ENCODE measurements at places on chromosomes 3 and 15.

DNA sequence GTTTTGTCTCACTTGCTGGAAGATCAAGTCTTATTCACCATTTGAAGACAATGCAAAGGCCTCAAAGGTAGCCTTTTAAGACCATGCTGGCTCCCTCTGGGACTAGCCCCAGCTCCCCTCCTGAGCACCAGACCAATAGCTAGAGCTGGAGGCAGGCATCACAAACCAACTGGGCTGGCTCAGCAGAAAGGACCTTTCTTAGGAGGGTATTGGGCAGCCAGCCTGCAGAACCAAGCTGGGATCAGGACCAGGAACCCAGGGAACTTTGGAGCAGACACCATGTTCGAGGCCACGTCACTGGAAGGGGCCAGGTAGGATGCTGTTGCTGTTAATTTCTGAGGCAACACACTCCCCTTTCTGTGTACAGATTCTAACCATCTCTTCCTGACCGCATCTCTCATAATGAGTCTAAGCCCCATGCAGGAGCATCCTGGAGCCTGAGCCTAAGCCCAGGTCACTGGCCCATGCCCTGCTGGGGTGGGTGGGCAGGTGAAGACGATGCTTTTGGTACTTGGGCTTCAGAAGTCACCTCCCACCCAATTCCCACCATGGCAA, 81.4 kb upstream of the KLF13 start:
- no peaks in the 10 kb centered on the region for H3K4me1 ChIP-seq
- no peaks in the 10 kb centered on the region for H3K36me3 ChIP-seq
- H3K27ac ChIP-seq: no peak overlapping the region
- H3K4me3 ChIP-seq: no peak overlapping the region
- H3K27me3 ChIP-seq: no peaks in the 10 kb centered on the region

DNA sequence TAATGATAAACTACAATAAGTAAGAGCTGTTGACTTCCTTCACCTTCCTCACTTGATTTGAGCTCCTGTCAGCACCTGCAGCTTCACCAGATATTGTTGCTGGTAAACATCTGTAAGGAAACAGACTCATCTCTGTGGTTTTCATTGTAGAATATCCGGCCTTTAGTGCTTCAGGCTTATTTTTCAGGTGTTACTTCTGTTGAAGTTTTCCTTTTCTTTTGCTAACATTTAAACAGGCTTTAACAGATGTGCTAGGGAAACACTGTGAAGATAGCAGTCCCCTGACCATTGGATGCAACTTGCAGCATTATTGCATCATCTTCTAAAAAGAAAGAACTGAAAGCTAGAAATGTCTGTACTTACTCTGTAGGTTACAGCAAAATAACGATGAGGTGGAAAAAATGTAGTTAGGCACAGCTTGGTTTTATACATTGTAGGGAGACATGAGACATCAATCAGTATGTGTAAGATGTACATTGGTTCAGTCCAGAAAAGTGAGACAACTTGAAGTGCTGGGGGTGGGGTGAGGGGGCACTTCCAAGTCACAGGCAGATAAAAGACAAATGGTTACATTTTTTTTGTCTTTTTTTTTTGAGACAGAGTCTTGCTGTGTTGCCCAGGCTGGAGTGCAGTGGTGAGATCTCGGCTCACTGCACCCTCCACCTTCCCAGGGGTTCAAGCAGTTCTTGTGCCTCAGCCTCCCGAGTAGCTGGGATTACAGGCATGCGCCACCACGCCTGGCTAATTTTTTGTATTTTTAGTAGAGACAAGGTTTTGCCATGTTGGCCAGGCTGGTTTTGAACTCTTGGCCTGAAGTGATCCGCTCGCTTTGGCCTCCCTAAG, 10.2 kb downstream of the EDEM1 start:
- H3K4me3 ChIP-seq: no peak overlapping the region
- no peak overlapping the region for H3K27ac ChIP-seq
- H3K4me1 ChIP-seq: peaks cover 34% of the 10 kb centered on the region
- no peak for DNase-seq
- peaks cover 5% of the 10 kb centered on the region for H3K36me3 ChIP-seq

DNA sequence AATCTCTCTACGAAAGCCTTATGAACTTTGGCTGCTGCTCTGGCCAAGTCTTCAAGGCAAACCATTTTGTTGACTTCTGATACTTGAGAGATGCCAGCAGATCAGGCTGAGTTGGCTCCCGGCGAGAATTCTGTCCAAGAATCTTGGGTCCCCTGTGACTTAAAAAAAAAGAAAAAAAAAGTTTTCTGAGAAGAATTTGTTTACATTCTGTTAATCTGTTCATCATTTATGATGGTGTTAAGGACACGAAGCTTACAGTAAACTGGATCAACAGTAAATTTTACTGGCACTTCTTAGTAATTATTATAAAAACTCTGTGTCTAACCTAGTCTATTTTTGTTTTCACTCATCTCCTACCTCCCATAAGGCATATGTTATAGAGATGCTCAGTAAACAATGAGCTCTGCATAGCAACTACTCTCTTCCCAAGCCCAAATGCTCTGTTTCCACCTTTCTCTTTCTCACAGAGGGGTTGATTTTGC, 320.9 kb upstream of the RASGRP1 start:
- H3K4me1 ChIP-seq: no peaks in the 10 kb centered on the region
- H3K36me3 ChIP-seq: no peaks in the 10 kb centered on the region
- no peaks in the 10 kb centered on the region for H3K27me3 ChIP-seq
- no peak for DNase-seq
- no peak overlapping the region for H3K4me3 ChIP-seq

GRCh38 chr3:99641480-99641879, 3.1 kb downstream of the COL8A1 start:
- H3K27me3 ChIP-seq: peaks cover 10% of the 10 kb centered on the region
- no peaks in the 10 kb centered on the region for H3K4me1 ChIP-seq
- no peaks in the 10 kb centered on the region for H3K36me3 ChIP-seq
- no peak overlapping the region for H3K27ac ChIP-seq

- no peaks in the 10 kb centered on the region for H3K36me3 ChIP-seq
- H3K4me3 ChIP-seq: no peak overlapping the region
- no peak for DNase-seq
Observed at GRCh38 chr15:77030048-77030927, 35.4 kb downstream of the PSTPIP1 start.

DNA sequence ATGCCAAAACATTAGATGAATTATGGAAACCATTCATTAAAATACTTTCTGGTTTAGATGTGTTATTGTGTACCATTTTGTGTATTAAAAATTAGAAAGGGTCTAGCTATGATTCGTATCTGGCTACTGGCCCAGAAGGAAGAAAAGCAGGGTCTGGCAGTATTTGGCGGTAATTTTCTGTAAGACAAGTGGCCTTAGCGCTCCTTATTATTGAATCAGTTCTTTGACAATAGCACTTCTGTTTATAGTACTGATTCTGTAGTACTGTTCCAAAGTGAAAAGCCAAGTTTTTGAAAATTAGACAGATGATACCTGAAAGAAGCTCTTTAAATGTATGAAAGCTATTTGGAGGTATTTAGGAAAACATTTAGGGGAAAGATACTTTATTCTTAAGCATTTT, 10.2 kb downstream of the GLCE start:
- no peak overlapping the region for H3K4me3 ChIP-seq
- no peaks in the 10 kb centered on the region for H3K27me3 ChIP-seq
- H3K4me1 ChIP-seq: no peaks in the 10 kb centered on the region
- no peaks in the 10 kb centered on the region for H3K36me3 ChIP-seq
- no peak overlapping the region for H3K27ac ChIP-seq

DNA sequence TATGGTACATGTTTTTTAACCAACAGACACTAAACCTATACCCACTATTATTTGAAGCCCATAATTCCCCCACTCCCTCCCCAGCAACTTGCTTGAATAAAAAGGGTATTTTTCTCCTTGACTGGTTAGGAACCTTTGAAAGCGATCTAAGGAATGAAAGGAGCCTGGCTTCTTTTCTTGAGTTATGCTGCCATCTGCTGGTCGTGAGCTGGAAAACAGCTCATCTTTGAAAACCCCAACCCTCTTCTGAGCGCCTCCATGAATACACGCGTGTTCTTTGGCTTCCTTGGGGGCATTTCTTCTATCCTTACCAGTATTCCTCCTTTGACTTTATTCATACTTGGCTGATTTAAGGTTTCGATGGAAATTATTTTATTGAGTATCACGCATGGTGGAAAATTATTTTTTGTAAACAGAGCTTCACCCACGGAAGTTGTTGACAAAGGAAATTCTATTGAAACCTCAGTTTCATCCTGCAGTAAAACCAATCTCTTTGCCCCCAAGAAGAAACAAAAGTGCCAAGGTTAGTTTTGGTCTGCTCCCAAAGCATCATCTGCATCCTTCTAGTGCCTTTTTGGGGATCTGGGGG, 171.6 kb downstream of the SV2B start:
- no peak overlapping the region for H3K4me3 ChIP-seq
- peaks cover 7% of the 10 kb centered on the region for H3K27me3 ChIP-seq
- H3K27ac ChIP-seq: no peak overlapping the region
- H3K4me1 ChIP-seq: no peaks in the 10 kb centered on the region
- no peak for DNase-seq
- H3K36me3 ChIP-seq: no peaks in the 10 kb centered on the region

- H3K4me1 ChIP-seq: peaks cover 3% of the 10 kb centered on the region
- H3K36me3 ChIP-seq: no peaks in the 10 kb centered on the region
- H3K4me3 ChIP-seq: no peak overlapping the region
Observed at GRCh38 chr15:38562278-38562677, 2.3 kb downstream of the RASGRP1 start.

GRCh38 chr3:151837057-151837456, 23.1 kb downstream of the AADAC start:
- no peak overlapping the region for H3K4me3 ChIP-seq
- H3K27ac ChIP-seq: no peak overlapping the region
- no peaks in the 10 kb centered on the region for H3K27me3 ChIP-seq
- DNase-seq: no peak
- peaks cover 11% of the 10 kb centered on the region for H3K4me1 ChIP-seq

DNA sequence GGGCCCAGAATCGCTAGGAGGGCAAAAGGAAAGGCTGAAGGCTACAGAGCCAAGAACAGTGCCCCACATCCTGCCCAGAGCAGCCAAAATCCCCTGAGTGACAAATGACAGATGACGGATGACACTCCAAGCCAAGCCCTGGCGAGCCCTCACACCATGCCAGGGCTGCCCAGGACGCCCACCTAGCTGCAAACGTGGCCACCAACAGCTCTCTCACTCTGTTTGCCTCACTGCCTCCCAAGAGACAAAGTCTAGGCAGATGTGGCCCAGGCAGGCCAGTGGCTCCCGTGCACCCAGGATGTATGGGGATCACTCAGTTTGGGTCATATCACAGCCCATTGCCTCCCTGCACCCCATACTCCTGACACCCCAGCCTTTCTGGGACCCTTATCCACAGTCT, 270.1 kb upstream of the NSMCE3 start:
- H3K4me3 ChIP-seq: no peak overlapping the region
- H3K36me3 ChIP-seq: no peaks in the 10 kb centered on the region
- H3K27me3 ChIP-seq: no peaks in the 10 kb centered on the region
- H3K27ac ChIP-seq: no peak overlapping the region
- DNase-seq: no peak
- H3K4me1 ChIP-seq: no peaks in the 10 kb centered on the region

DNA sequence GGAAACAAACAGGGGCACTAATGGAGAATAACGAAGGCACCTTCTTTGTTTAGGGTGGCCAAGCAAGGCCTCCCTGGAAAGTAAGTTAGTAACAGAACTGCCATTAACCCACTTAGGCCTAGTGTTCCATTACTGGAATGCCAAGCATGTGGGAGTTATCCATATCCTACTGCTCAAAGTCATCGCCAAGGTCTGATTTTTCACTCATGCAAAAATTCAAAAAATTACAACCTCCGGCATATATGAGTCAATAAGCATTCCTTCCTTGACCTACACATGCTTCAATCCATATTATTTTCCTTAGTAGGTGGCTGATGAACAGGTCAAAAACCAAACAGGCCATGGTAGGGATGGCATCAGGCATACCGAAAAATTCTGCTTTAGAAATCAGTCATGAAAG, 1097.2 kb downstream of the FHIT start:
- H3K27ac ChIP-seq: no peak overlapping the region
- no peaks in the 10 kb centered on the region for H3K27me3 ChIP-seq
- no peak overlapping the region for H3K4me3 ChIP-seq
- no peaks in the 10 kb centered on the region for H3K36me3 ChIP-seq
- DNase-seq: no peak

GRCh38 chr3:195900436-195901355, 7.7 kb downstream of the TNK2 start:
- no peaks in the 10 kb centered on the region for H3K27me3 ChIP-seq
- H3K36me3 ChIP-seq: no peaks in the 10 kb centered on the region
- DNase-seq: peak; percentile 93
- H3K27ac ChIP-seq: peak overlapping the region; percentile 93

GRCh38 chr3:161031134-161031533, 74.0 kb downstream of the B3GALNT1 start:
- no peaks in the 10 kb centered on the region for H3K27me3 ChIP-seq
- no peaks in the 10 kb centered on the region for H3K4me1 ChIP-seq
- no peaks in the 10 kb centered on the region for H3K36me3 ChIP-seq
- DNase-seq: no peak
- H3K4me3 ChIP-seq: no peak overlapping the region

- no peak overlapping the region for H3K27ac ChIP-seq
- no peaks in the 10 kb centered on the region for H3K27me3 ChIP-seq
- no peak overlapping the region for H3K4me3 ChIP-seq
- no peaks in the 10 kb centered on the region for H3K36me3 ChIP-seq
Observed at GRCh38 chr3:171384101-171384891, 75.9 kb downstream of the TNIK start.

- H3K27ac ChIP-seq: no peak overlapping the region
- DNase-seq: no peak
Observed at GRCh38 chr15:80559320-80559693, 135.8 kb upstream of the ABHD17C start.

DNA sequence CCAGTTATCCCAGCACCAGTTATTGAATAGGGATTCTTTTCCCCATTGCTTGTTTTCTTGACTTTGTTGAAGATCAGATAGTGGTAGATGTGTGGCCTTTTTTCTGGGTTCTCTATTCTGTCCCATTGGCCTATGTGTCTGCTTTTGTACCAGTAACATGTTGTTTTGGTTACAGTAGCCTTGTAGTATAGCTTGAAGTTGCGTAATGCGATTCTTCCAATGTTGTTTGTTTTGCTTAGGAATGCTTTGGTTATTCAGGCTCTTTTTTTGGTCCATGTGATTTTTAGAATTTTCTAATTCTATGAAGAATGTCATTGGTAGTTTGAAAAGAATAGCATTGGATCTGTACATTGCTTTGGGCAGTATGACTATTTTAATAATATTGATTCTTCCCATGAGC, 94.3 kb upstream of the CHMP2B start:
- DNase-seq: no peak
- H3K27ac ChIP-seq: no peak overlapping the region
- no peaks in the 10 kb centered on the region for H3K27me3 ChIP-seq
- no peak overlapping the region for H3K4me3 ChIP-seq
- H3K4me1 ChIP-seq: no peaks in the 10 kb centered on the region

- no peak overlapping the region for H3K4me3 ChIP-seq
- no peaks in the 10 kb centered on the region for H3K4me1 ChIP-seq
- H3K27me3 ChIP-seq: peaks cover 10% of the 10 kb centered on the region
- H3K27ac ChIP-seq: no peak overlapping the region
- no peaks in the 10 kb centered on the region for H3K36me3 ChIP-seq
- no peak for DNase-seq
Observed at GRCh38 chr15:98525661-98526001, 122.7 kb upstream of the IGF1R start.

- no peaks in the 10 kb centered on the region for H3K4me1 ChIP-seq
- H3K27me3 ChIP-seq: peaks cover 15% of the 10 kb centered on the region
- H3K4me3 ChIP-seq: no peak overlapping the region
Observed at GRCh38 chr15:70035719-70036077, 62.0 kb downstream of the TLE3 start.

Measured in psoas muscle (tissue), 8 donors.